Fibroblast of lung (primary cell): ENCODE measurements at places on chromosomes 16 and 17. TPM values are rescaled to one million over a fixed set of nuclear protein-coding genes. Genes with fewer than 3 reads are reported as not detected.
A peak's percentile ranks its signal among the peaks of the same experiment; 100 is the strongest.

DNA sequence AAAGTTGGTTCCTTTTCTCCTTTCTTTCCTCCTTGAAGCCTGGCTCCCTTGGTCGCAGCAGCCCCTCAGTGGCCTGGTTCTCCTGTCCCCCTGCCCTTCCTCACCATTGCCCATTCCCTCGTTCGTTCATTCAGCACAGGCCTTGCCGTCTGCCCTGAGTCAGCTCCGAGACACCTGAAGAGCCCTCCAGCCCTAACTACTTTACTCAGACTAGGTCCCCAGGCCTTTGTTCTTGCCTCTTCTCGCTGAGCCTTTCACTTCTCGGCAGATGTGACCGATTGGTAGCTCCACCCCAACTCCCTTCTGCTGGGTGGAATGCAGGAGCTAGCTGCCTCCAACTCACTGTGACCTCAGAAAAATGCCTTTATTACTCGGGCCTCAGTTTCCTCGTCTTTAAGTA lies 7.0 kb upstream of the ADAM11 start:
- no peak for DNase-seq

DNA sequence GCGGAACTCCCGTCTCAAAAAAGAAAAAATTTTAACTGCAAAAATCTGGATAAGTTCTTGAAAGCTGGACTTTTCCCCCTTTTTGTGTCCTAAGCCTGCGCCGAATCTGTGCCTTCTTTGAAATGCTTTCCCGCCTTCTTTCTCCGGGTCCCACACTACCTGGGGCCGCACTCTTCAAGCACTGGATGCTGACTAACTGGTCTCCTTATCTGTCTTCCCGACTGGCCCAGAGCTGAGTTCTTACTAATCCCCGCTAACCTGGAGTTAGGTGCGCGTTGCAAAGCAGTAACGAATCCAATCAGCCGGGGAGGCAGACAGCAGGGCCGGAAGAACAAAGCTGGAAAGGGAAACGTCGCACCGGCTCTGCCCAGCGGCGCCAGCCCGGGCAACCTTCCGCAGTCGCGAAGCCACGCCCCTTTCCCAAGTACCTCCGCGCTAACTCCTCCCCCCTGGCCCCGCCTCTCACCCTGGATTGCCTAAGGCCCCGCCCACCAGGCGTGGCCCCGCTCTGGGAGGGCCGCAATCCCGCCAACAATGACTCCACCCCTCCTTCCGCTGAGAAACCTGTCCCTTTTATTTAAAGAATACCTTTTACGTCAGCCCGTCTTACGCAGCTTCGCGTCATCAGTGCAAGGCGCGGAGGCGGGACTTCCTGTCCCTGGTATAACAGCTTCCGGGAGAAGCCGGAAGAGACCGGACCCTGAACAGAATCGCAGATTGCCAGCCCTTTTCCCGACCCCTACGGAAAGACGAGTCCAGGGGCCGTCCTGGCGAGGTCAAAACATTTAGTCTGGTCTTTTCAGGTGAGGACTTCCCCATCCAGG lies at the start of gene TMUB2:
Gene TMUB2 (plus strand): TSS at position 666 of the 824 bp plus-strand sequence. CDS start 737 bp downstream, outside the sequence.
- DNase-seq, result peak; percentile 100

DNA sequence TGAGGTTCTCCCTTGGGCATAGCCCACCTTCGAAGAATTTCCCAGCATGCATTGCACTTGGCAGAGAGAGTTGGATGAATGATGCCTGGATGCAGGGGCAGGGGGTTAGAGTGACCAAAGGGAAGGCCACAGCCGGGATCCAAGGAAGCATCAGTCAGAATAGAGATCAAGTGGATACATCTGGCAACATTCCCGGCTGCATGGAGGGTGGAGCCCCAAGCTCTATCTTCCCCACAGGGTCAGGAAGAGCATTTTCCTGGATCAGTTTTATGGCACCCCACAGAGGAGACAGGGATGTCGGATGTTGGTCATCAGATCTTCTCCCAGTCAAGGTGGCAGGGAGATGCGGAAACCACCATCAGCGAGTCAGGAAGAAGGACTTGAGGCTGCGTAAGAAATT lies 13.0 kb downstream of the PIRT start:
- DNase-seq, result no peak

- DNase-seq, result no peak
These were observed 25.2 kb upstream of the MAF start for GRCh38 chr16:79625738-79626137.

DNA sequence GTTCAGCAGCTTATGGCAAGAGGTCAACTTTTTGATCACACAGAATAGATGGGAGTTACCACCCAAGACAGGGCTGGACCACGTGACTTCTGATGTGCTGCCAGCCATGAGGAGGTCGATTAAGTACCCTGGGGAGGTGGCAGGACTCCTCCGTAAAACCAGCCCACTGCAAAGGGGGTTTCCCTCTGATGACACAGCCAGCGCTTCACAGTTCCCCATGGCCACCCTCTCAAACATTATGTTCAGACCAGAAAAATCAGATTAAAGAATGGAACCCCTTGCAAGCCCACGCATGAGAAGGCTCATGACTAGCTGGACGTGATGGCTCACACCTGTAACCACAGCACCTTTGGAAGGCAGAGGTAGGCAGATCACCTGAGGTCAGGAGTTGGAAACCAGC lies 222.9 kb downstream of the CPPED1 start:
- DNase-seq, result no peak

- peak; percentile 58 for DNase-seq
These were observed 9.0 kb downstream of the TMEM98 start for GRCh38 chr17:32936894-32937500.

- no peak for DNase-seq
These were observed 389.1 kb downstream of the HAPSTR1 start for GRCh38 chr16:9480503-9480902.

- no peak for DNase-seq
These were observed 3.8 kb upstream of the DNAH2 start for GRCh38 chr17:7713782-7714181.

Gene RND2
- total RNA-seq, result 0.77 and 0.99 TPM in 2 replicates

Gene KRTAP3-2
- not detected in 2 replicates for total RNA-seq

Gene ALDH3A2
- 30.2 and 33.1 TPM in 2 replicates for total RNA-seq

Gene MT4
- total RNA-seq, result not detected in 2 replicates

Gene CCL8
- 0.26 and 0.50 TPM in 2 replicates for total RNA-seq
